Activated CD4-positive, alpha-beta T cell treated with anti-CD3 and anti-CD28 coated beads for 48 hours (primary cell): ENCODE measurements at places on chromosomes 12 and 14.

DNA sequence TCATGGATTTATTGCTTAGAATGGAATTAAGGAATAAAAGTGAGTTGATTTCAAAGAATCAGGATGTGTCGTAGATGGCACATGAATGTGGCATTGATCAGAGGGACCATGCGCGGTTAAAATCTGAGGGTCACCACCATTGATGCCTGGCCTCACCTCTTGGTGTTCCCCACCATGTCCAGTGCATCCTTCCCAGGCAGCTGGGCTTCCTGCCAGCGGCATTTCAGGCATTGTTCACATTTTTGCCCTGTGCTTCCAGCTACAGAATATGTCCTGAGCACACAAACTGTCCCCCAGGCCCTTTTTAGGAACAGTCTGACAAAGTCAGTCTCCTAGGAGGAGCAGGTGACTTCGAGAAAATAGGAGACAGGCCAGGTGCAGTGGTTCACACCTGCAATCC lies 42.0 kb upstream of the TSPAN9 start:
- no peak for DNase-seq

DNA sequence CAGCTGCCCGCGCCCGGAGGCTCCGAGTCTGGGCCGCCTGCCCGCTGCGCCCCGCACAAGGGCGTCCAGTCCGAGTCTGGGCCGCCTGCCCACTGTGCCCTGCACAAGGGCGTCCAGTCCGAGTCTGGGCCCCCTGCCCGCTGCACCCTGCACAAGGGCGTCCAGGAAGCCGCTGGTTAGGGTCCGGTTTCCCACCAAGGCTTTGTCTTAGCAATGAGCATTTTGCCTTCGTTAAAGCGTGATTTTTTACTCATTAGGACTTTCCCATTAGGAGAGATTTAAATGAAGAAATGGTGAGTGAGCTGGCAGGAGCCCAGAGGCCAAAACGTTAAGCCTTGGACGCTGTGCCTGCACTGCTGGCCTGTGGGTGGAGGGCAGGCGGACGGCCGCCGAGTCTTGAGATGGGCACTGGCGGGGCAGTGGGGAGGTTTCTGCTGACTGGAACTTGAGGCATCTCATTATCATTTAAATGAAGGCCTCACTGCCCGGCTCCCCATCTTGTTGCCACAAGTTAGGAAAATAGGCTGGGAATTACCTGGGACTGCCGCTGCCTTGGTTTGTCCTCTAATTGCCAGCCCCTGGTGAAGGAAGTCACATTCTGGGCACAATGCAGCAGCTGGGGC lies 36.0 kb downstream of the FBRSL1 start:
- DNase-seq = no peak

DNA sequence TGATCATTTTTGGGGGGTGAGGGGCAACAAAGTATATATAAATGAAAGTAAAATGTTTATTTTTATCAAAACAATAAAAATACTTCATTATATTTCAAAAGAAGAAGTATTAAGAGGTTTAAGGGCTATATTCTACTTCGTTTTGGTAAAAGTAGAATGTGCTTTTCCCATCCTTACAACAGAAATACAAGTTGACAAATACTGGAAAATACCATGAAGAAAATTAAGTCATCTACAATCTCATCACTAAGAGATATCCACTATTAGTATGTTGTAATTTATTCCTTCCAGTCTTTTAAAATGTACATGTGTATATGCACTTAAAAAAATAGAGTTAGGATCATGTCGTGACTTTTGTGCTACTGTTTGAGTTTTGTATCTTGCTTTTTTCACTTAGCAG lies 92.8 kb downstream of the PCNX1 start:
- no peak for DNase-seq

DNA sequence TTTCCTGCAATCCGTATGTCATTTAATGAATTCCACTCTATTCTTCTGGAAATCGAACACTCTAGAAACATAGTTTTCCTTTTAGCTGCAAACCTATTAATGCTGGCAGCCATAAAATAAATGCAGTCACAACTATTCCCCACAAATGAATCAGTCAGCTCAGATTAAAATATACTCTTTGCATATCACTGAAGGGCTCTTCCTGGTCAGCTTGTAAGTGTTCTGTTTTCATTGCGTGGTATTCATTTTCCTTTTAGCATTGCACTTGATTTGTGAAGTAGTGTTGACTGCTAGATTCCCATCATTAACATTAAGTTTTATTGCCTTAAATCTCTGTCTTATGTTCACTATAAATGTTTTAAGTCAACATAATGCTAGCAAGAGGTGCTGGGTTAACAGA lies 685.9 kb downstream of the DIO2 start:
- no peak for DNase-seq

- DNase-seq = no peak
Observed at GRCh38 chr12:74408601-74409166, 129.0 kb upstream of the ATXN7L3B start.

GRCh38 chr12:97594236-97595088 lies 131.9 kb downstream of the RMST start:
- no peak for DNase-seq
